ENCODE measurements at places on chromosomes 7 and 10. TPM values are rescaled to one million over a fixed set of nuclear protein-coding genes. Genes with fewer than 3 reads are reported as not detected.

Gene LBX1
- total RNA-seq = not detected

DNA sequence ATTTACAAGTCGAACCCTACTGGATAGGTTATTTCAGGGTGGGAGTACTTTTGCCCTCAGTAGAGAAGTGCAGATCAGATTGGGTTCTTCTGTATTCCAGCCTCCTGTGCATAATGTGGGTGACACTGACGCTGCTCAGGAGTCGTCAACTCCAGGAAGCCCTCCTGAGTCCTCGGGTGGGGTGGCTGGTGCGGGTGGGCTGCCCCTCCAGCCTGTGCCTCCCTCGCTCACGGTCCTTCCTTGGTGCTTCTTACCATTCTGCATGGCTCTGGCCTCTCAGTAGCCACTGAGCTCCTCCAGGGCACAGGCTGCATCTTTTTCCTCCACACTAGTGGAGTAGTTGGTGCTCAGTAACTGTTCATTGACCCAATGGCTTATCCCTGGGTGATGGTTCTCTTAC is 4.3 kb downstream of the CDH23 start:
- DNase-seq = no peak

DNA sequence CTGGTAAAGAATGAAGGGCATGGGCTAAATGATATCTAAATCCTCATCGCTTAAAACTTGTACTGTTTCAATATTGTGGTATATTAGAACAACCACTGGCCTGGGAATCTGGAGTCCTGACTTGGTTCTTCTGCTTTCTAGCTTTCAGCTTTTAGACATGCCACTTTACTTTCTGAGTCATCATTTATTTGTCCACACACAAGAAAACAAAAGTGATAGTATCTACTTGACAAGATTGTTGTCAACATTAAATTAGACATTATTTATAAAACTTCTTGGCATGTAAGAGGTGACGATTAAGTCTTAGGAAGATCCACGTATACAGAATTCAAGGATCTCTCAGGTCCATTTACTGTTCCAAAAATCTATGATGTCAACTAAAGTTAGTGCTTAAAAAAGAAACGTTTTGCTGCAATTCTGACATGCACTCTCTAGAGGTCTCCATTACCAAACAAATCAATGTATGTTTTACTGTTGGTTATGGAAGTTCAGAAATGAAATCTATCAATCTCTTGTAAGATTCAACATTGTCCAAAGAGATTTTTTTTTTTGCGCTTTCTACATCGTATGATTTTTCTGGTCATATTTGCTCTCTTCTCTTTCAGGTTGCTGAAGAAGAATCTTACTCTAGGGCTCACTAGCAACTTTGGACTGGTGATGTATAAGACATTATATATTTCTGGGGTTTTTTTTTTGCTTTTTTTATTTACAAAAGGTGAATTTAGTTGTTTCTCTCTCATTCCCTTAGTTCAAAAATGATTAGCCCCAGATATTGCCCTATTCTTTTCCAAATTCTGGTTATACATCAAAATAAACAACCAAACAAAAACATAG is 53.6 kb upstream of the DYNC1I1 start:
- DNase-seq = no peak

DNA sequence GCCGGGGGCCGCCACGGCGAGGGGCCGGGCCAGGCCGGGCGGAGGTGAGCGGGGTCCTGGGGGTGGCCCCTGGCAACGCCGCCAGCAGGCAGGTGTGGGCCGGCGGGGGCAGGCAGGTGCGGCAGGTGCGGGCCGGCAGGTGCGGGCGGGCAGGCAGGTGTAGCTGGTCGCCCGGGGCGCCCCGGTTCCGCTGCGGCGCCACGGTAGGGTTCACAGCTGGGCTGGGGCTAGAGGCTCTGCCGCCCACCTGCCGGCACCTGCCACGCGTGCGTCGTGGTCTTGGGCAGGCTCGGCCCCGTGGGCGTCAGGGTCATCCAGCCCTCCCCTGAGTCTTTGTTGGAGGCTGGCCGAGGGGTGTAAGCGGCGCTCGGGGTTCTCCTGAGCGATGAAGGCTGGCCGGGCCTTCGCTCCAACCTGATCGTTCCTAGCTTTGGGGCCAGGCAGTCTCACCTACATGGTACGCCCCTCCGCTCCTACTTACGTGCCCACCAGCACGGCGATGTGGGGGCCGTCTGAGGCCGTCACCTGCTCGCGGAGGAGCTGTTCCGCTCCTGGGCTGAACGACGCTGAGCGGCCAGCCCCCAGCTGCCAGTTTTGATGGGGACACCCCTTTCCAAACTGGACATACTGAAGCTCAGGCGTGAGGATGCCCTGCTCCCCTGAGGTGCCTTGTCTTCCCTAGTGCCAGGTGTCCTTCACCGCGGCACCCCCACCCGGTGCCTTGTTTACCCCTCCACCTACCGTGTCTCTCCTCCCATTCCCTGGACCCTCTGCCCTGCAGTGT is 493 bp downstream of the ZMIZ2 start:
- no peak for DNase-seq

Gene TCF7L2
- 182 TPM for total RNA-seq

Gene ANKRD30A
- not detected for total RNA-seq

GRCh38 chr7:43645699-43646226 is 62.9 kb downstream of the STK17A start:
- DNase-seq = no peak

GRCh38 chr10:121357401-121357800 is 240.8 kb downstream of the FGFR2 start:
- no peak for DNase-seq

DNA sequence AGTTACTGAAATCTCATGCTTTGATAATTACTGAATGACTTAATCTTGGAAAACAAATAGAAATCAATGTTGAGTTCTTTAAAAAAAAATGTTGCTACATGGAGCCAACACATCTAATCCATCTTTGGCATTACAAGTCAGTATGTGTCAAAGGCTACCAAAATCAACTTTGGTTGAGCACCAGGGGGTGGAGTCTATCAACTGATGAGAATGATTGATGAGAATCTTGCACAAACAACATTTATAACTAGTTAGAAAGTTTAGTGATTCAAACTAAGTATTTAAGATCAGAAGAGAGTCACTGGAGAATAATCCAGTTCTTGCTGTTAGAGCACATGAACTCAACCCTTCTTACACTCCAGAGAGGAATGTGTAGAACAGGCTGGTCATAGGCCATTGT is 70.5 kb upstream of the LRRC17 start:
- no peak for DNase-seq

DNA sequence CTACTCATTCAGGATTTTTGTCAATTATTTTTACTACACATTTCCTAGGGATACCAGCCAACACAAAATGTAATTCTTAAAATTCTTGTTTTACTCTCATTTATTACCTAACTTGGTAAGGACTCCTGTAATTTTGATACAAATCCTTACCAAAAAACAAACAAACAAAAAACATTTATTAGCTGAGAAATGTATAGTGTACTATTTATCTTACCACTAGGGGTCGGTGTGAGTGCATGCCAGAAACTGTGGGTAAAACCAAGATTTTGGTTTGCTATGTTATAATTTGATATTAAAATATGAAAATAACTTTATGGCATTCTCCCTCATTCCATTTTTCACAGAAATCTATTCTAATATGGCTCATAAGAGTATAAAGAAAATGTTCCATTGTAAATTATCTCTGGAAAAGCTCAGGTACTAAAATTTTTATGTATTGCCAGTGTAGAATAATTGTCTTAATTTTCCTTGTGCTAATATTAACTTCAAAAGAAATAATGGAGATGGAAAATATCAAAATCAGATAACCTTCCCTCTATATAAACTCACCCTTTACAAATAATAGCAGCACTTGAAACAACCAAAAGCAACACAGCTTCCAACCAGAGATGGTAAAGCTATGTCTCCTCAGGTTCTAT is 290.8 kb upstream of the PCDH15 start:
- no peak for DNase-seq

DNA sequence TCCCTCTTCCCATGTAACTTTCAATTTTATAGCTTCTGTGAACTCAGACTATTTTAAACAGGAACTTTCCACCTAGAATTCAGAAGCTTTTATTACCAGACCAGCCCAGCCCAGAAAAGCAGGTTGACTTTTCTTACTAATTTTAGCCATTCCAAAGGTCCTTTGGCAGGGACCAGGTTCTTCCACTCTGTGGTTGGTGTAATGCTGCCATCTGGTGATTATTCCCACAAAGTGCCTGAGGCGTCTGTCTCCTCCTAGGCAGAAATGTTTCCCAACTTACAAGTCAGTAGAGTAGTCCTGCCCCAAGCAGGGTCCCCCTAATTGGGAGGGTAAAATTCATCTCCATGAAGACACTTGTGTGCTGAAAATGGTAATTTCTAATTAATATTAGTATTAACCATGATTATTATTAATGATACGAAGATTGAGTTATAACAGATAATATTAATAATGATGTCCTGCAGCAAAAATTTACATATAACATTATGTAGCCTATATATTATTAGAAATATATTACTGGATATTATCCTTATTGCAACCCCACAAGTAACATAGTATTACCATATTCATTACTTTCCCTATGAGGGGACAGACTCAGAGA is 53.0 kb upstream of the PPP1R17 start:
- DNase-seq = peak; percentile 75

DNA sequence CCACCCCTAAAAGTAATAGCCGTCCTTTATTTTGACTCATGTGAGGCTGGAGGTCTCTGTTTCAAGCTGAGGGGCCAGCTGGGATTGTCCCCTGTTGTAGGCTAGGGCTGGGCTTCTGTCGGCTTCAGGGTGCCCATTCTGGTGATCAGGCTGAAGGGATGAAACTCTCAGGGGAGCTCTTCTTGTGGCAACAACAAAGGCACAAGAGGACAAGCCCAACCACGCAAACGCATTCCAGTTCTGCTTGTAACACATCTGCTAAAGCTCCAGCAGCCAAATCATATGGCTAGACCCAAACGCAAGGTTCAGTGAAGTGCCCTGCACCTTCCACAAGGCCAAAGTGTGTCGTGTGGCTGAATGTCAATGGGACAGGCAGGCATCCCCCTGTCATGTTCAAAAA is 405.7 kb downstream of the INHBA start:
- no peak for DNase-seq

Gene LRRC18
- total RNA-seq = not detected

DNA sequence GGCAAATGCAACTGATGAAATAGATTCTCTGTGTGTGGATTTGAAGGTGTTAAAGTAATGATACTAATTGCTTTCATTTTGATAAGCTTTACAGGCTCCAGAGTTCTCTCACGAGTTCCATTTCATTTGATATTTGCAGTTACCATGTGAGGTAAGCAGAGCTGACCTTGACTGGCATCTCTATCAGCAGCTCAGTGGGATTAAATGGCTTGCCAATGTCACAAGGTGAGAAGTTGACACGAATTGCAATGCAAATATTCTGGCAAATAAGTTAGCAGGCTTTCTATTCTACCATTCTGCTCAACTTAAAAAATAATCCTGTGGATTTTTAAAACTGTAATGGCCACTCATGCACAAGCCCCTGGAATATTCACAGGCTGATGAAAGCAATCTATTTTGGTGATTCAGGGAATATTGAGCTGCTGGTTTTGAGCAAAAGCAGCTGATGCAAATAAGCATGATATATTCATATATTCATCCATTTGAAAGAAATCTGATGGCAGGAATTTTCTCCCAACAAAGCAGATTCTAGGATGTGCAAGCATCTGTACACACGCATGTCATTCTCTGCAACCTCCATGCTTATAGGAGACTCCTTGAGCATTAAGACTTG is 64.5 kb upstream of the ANKRD1 start:
- no peak for DNase-seq

- peak; percentile 58 for DNase-seq
These were observed 52.0 kb upstream of the FIGNL1 start for GRCh38 chr7:50502001-50502684.

Gene GATA3
- 0.87 TPM for total RNA-seq

DNA sequence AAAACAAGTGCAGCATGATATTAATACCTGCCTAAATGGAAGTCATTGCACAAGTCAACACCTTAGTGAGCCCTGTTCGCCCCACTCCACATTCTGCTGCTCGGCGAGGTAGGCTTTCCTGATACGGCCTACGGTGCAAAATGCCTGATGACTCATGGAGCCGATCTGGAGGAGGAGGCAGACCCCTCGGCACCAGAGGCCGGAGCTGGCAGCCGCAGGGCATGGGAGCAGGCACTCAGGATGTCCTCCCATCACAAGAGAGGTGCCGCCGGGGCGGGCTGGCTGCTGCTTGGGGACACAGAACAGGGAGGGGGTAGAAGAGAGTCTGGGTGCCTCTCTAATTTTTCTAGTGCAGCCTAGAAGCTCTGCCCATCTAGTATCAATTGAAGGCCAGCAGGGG is 418.5 kb upstream of the MGMT start:
- DNase-seq = no peak

- no peak for DNase-seq
These were observed 278.7 kb upstream of the KLF6 start for GRCh38 chr10:4063717-4064116.

GRCh38 chr7:154409703-154410311 is 357.6 kb downstream of the DPP6 start:
- no peak for DNase-seq

DNA sequence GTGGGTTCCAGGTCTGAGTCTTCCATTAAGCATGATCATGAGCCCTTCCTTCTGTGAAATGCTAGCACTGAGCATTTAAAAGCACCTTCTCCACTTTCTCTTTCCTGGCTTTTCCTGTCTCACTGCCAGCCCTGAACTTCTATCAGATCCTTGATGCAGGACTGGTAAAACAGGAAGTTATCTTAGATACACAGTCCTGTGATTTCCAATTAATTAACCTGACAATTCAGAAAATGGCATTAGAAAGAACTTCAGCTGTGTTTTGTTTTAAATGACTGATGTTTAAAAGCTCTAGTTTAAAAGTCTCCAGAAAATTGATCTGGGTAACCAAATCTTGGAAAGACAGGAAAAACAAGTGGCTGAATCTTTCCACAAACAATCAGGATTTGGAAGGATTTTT is 79.0 kb upstream of the MACROH2A2 start:
- no peak for DNase-seq

- DNase-seq = peak; percentile 75
These were observed 187.6 kb upstream of the KLF14 start for GRCh38 chr7:130921391-130922180.

DNA sequence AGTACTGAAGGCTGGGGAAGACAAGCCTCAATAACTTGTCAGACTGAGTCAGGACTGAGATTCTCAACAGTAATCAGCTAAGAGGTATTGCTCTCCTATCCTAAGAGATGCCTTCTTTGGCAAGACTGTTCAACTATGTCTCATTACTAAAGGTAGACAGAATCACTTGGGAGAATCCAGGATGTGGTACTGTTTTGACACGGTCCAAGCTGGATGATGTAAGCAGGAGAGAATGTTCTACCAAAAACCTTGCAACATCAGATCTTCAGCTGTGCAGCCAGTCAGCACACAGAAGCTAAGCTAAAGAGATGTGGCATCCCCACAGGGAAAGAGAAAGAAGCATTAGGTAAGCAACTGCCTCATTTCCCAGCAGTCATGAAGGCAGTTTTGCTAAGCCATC is 391.4 kb downstream of the NRG3 start:
- no peak for DNase-seq

DNA sequence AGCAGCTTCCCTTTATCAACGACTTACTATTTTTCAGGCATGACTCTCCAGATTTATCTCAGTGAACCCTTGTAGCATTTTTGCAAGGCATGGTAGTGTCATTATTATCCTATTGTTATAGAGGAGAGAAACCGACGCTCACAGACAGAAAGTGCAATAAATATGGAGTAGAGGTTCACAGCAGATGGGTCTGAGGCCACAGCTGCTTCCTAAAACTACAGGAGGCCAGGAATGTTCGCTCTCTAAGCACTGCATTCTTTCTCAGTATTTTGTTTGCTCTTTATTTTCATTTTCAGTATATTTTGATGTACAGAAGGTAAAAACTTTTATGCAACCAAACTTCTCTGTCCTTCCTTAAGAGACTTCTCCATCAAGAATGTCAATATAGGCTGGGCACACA is 4.5 kb upstream of the AEBP1 start:
- no peak for DNase-seq

Gene GNAT3
- not detected for total RNA-seq

Gene POLR2J
- total RNA-seq = 59.3 TPM

Data from mucosa of descending colon (tissue), 3 donors.